ENCODE measurements at places on chromosomes 11 and 22.

DNA sequence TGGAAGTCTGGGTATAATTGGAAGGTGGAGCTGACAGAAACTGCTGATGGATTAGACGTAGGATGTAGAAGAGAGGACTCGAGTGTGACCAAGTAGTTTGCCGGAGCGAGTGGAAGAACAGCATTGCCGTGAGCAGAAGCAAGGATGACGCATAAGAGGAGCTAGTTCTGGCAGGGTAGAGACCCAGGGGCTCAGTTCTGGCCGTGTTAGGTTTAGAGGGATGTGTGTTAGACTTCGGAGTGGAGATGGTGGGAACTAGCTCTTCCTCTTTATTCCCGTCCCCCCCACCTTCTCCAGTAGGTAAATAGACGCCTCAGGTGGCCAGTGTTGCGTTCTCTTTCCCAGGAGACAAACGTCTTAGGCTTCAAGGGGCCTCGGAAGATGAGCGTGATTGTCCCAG, 19.1 kb downstream of the TUB start:
- no peak for DNase-seq

GRCh38 chr22:25448435-25449051, 115.9 kb upstream of the GRK3 start:
- no peak for DNase-seq

DNA sequence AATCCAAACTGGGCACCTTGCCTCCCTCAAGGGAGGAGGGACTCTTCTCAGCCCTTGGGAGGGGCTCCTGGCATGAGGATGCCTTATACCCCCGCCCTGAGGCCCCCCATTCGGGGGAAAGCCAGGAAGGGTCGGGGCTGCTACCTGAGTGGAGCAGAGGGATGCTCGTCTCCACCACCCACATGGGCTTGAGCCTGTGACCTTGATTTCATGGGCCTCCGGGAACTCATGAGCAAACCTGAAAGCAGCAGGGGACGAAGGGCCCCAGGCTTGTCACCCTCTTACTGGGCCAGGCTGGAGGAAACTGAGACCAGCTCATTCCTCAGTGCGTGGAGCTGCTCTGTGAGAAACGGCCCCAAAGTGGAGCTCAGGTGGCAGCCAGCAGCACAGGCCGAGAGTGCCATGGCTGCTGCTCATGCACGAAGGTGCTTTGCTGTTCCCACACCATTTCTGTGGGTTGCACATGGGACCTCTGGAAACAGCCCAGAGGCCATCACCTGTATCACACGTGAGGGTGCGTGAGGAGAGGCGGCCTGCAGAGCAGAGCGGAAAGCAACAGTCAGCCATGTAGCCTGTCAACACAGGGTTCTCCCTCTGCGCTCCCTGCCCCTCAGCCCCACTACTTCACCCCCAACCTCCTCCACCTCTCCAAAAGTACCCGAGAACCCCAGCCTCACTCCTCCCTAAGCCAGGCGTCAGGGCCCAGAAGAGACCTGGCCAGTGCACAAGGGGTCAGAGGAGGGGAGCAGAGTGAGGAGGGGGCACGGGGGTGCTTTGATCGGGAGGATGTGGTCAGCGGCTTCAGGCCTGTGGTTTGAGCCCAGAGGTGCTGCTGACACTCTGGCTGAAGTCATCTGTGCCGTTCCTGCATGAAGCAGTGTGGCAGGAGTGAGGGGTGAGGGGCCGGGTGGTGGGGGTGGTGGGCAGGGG, 14.1 kb upstream of the IL2RB start:
- DNase-seq = peak; percentile 82

GRCh38 chr22:24112188-24112587, 69.1 kb upstream of the SUSD2 start:
- no peak for DNase-seq

DNA sequence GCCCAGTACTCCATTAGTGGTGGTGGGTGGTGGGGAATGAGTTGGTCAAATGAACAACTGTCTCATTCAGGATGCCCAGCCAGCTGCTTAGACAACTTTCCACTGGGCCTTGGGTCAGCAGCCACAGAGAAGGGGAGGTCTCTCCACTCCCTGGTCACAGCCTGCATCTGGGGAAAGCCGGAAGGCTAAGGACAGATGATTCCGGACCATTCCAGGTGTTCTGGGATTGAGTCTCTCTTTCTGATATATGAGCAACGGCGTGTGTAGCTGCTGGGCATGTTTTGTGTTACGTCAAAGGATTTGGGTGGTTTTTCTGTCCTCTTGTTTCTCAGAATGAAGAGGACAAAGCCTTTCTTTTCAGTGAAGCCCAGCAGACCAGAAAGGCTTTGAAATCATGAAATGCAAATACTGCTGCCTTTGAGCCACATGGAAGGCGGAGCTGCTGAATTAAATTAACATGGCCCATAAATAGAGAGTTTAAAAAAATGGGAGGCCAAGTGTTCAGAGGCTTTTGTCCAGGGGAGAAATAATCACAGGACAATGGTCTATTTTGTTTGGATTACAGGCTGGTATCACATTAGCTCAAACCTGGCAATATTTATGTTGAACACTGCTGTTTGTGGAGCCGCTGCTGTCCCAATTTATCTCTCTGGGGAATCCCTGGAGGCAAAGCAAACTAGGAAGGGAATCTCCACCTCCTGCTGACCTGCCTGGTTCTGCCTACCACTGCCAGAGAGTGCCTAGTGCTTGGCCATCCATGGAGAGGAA, 234.4 kb upstream of the E2F8 start:
- DNase-seq = no peak

GRCh38 chr22:32917577-32918354, 116.3 kb downstream of the TIMP3 start:
- no peak for DNase-seq

DNA sequence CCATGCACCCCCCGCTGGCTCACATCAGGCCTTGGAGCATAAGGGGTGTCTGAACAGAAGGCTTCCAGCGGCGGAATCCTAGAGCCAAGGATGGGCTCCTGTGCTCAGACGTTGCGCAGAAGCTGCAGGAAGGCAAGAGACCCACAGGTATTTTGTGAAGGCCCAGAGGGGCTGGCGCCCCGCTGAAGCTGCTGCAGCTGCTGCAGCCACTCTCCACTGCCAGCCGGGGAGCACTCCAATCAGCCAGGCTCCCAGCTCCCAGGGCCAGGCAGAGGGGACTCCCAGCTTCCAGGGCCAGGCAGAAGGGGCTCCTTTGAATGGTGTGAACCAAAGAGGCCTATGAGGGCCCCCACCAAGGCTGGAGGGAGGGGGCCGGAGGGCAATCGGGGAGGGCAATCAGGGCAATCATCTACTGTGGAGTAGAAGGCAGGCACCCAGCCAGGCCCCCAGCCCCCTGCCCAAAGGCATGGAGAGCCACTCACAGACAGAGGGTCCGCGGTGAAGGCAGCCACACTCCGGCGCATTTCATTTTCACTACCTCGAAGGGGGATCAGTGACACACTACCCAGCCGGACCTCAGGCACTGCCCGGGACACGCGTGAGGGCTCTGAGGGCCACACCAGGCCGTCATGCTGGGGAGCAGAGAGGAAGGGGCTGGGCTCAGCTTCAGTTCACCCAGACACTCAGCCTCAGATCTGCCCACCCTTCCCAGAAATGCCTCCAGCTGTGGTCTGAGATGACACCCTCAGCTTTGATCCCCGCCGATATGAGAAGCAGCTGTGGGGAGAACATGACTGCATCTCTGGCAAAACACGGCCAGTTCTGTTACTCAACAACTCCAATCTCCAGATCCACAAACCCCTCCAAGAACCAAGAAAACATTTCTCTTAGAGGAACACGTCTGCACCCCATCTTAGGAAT, 11.6 kb upstream of the PDE2A start:
- peak; percentile 56 for DNase-seq

GRCh38 chr22:46797355-46797754, 34.9 kb downstream of the TBC1D22A start:
- no peak for DNase-seq

DNA sequence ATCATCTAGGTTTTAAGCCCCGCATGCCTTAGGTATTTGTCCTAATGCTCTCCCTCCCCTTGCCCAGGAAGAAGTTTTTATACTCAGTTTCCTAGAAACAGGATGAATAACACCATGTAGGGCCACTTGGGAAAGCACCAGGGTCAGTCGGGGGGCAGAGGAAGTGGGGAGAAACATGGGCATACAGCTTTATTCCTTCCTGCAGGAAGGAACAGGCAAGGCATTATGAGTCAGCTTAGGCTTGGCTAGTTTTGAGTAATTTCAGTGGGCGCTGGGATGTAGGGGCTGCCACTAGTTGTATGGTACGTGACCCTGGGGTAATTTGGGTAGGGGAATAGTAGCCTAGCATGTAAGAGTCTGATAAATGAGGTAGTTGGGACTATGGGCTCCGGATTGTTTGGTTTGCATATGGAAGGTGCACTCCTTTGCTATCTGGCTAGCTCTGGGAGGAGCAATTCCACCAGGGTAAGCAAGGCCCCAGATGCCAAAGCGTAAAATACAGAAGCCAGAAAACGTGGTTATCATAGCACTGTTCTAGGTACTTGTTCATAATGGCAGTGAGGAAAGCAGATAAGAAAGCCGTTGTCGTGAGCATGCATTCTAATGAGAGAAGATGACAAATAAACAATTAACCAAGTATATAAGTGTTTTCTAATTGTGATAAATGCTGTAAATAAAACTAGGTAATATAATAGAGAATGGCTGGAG, 24.8 kb downstream of the ACER3 start:
- DNase-seq = no peak

- no peak for DNase-seq
Observed at GRCh38 chr11:132601875-132602274, 930.4 kb downstream of the OPCML start.

DNA sequence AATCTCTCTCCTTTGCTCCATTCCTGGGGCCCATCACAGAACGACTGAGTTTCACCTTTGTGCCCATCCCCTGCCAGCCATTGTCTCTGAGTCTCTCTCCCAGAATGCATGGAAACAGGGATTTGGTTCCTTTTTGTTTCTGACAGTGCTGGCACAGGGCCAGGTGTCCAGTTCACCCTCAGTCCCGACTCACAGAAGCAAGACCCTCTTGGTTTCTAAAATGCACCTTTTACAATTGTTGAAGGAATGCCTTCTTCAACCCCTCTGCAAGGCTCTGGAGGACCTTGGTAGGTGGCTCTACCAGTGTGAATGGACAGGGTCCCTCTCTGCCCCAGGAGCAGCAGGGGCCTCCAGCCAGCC, 5.1 kb upstream of the MYEOV start:
- DNase-seq = no peak

DNA sequence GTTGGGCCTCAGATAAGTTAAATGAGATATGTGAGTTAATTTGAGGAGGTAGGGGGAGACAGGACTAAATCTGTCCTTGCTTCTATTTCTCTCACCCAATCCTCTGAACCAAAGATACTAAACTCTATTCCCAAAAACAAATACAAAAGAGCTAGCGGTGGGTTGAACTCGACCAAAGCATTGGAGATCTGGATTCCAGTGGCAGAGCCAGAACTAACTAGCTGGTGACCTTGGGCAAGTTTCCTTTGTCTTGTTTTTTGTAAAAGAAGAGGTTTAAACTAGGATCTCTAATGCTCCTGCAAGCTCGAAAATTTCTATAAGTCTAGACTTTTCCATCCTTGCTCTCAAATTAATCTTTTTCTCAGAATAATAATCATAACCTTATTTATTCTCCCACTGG, 1.5 kb downstream of the ME3 start:
- DNase-seq = no peak

GRCh38 chr11:47591764-47592163, 2.4 kb downstream of the C1QTNF4 start:
- DNase-seq = no peak

GRCh38 chr22:39931251-39931650, 28.9 kb upstream of the TMA7B start:
- no peak for DNase-seq

- DNase-seq = no peak
Observed at GRCh38 chr22:19114984-19115552, 7.1 kb downstream of the DGCR2 start.

GRCh38 chr22:35452351-35452781, 52.4 kb downstream of the MCM5 start:
- DNase-seq = no peak

- DNase-seq = no peak
Observed at GRCh38 chr11:4830909-4831308, 9.8 kb downstream of the OR51F2 start.

DNA sequence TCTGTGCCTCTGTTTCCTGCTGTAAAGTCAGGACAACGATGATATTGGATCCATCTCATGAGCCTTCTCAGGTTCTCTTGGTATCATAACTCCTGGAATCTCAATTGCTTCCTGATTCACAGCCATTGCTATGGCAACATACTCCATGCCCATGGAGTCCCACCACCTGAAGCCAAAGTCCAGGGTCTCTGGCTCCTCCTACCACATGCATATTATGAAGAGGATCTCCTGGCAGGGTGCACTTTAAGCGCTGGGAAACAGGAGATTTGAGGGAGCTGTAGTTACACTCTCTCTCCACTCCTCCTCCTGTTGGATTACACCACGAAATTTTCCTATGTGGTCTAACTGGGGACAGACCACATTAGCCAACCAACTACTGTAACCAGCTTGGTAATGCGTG, 130.9 kb upstream of the SEZ6L start:
- DNase-seq = no peak

DNA sequence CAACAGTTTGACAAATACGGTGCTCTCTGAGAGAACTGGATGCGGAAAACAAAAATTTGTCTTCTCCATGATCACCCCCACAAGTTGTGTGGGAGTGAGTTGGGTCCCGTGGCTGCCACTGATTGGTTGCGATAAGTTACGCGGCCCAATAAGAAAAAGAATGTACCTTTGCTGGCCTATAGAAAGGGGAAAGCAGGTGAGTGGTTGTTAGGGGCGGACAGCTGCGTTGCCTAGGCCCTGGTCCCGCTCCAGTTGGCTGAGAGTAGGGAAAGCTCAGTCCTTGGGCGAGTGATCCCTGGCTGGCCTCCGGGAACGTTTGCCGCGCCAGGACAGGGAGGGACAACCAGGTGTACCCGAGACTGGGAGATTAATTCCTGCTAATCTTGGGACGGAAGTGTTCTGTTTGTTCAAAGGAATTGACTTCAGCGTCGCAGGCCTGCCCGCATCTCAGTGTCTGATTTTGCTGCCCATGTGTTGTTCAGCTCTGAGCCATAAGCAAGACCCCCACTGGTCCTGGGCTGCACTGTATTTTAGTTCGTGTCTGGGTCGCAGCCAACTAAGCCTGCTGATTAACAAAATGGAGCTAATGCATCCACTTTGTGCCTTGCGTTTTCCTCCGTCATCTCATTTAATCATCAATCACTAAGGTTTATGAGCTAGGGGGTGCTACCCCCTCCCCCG, 773 bp upstream of the SYVN1 start:
- DNase-seq = peak; percentile 72

Measured in stimulated activated CD4-positive, alpha-beta T cell treated with anti-CD3 and anti-CD28 coated beads, Interleukin-15, amount 100 ng/mL, for 48 hours (primary cell).